ENCODE measurements at places on chromosomes 12 and 14. TPM values are rescaled to one million over a fixed set of nuclear protein-coding genes. Genes with fewer than 3 reads are reported as not detected.

Gene NANOG
- not detected for total RNA-seq

DNA sequence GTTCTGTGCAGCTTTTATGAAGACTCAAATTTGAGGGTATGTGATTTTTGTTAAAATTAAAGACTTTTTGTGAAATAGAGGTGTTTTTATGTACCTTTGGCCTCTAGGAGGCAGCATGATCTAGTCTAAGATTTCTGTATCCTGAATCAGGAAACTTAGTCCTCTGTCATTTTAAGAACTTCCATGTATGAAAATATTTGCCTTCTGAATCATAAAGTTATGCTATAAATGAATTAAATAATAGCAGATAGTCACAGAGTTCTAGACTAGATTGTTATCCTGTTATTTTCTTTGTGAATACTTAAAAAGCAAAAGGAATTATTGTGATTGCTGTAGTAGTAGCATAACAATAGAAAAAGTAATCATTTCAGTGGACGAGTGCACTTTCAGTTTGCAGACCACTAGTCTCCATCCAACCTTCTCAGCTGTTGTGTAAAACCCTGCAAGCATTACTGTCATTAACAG, 56.3 kb downstream of the FGD4 start:
- no peaks in the 10 kb centered on the region for H3K27me3 ChIP-seq
- DNase-seq: peak; percentile 80
- H3K4me3 ChIP-seq: peak overlapping the region; percentile 47
- H3K27ac ChIP-seq: peak overlapping the region; percentile 36
- no peaks in the 10 kb centered on the region for H3K36me3 ChIP-seq
- peaks cover 6% of the 10 kb centered on the region for H3K4me1 ChIP-seq

DNA sequence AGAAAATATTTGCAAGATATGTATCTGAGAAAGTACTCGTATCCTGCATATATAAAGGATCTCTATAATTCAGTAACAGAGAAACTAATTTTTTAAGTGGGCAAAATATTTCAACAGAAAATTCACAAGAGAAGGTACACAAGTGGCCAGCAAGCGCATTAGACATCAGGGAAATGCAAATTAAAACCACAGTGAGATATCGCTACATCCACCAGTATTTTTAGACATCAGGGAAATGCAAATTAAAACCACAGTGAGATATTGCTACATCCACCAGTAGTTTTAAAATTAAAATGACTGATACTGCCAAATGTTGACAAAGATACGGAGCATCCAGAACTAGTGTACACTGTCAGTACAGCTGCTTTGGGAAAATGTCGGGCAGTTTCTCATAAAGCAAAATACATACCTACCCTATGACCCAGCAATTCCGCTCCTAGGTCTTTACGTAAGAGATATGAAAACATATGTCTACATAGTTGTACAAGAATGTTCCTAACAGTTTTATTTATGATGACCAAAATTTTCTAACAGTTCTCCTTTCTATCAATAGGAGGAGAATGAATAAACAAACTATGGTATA, 2.8 kb upstream of the KCNK13 start:
- no peak overlapping the region for H3K27ac ChIP-seq
- H3K36me3 ChIP-seq: no peaks in the 10 kb centered on the region
- DNase-seq: no peak
- H3K27me3 ChIP-seq: no peaks in the 10 kb centered on the region

Gene SOX5
- 13.7 TPM for total RNA-seq

Gene GPR132
- total RNA-seq: 0.63 TPM

GRCh38 chr14:31968956-31969698, 108.0 kb upstream of the ARHGAP5 start:
- peaks cover 31% of the 10 kb centered on the region for H3K4me1 ChIP-seq
- no peak overlapping the region for H3K4me3 ChIP-seq
- peak; percentile 90 for DNase-seq
- H3K27me3 ChIP-seq: no peaks in the 10 kb centered on the region
- no peaks in the 10 kb centered on the region for H3K36me3 ChIP-seq
- H3K27ac ChIP-seq: peak overlapping the region; percentile 71

GRCh38 chr12:61546296-61546695, 713.9 kb upstream of the USP15 start:
- H3K4me1 ChIP-seq: peaks cover 8% of the 10 kb centered on the region
- no peak for DNase-seq
- no peaks in the 10 kb centered on the region for H3K36me3 ChIP-seq
- H3K4me3 ChIP-seq: no peak overlapping the region
- no peak overlapping the region for H3K27ac ChIP-seq
- H3K27me3 ChIP-seq: no peaks in the 10 kb centered on the region

DNA sequence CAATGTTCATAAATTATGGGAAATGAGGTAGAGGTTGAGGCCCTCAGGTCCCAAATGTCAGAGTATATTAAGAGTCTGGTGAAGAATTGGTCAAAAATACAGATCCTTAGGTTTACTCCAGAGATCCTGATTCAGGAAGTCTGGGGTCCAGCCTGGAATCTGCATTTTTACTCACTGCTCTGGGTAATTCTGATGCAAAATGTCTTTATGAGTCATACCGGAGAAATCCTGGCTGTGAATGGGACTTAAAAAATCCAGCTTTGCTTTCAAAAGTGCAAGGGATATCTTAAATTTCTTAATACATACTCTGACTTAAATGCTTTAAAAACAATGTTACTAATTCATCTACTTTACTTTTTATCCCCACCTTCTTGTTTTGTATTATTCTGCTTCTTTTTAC, 74.5 kb downstream of the FERMT2 start:
- H3K36me3 ChIP-seq: peaks cover 36% of the 10 kb centered on the region
- H3K27ac ChIP-seq: no peak overlapping the region
- no peak overlapping the region for H3K4me3 ChIP-seq
- no peak for DNase-seq
- no peaks in the 10 kb centered on the region for H3K4me1 ChIP-seq
- H3K27me3 ChIP-seq: no peaks in the 10 kb centered on the region

Gene SIRT4
- total RNA-seq: 4.0 TPM

DNA sequence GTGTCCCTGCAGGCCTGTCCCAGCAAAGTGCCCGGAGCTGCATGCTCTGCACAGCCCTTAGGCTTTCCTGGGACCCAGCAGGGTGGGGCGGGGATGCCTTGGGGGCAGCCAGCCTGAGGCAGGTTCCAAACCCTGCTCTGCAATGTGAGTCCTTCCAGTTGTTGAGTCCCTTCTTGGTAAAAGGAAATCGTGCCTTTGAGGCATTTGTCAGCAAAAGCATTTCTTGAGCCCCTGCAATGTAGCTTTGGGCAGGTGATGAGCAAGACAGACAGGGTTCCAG, 38.1 kb upstream of the TRAF3 start:
- no peak overlapping the region for H3K27ac ChIP-seq
- no peaks in the 10 kb centered on the region for H3K36me3 ChIP-seq
- no peak overlapping the region for H3K4me3 ChIP-seq
- H3K4me1 ChIP-seq: no peaks in the 10 kb centered on the region

Gene MUCL1
- not detected for total RNA-seq

Data from SJCRH30 (cell line).